GM23248 (cell line): ENCODE measurements at places on chromosomes 13 and 19.

DNA sequence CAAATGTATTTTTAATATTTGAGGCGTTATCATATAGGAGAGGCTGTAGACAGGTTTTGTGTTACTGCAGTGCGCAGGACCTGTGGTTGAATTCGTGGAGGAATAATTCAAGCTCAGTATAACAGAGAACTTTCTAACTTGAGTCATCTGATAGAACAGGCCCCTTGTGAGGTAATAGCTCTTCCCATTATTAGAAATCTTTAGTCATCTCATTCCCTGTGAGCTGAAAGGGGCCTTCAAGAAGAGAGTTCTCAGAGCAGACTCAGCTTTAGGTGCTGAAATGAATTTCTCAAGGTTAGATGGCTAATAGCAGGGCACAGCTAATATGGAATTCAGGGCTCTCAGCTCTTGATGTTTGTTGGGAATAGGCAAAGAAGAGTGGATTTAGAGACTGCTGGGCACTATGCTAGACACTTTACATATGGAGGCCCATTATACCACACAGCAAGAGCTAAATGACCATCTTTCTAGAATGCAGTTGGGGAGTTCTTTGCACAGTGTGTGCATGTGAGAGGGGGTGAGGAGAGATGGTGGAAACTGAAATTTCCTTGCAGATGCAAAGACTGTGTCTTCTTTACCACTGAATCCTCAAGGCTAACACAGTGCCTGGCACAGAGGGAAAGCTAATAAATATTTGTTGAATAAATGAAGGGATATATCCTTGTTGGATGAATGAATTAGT lies 89.5 kb downstream of the DGKH start:
- peak; percentile 77 for DNase-seq

- peak; percentile 31 for DNase-seq
These were observed 4.4 kb upstream of the TBC1D4 start for GRCh38 chr13:75486146-75487062.

DNA sequence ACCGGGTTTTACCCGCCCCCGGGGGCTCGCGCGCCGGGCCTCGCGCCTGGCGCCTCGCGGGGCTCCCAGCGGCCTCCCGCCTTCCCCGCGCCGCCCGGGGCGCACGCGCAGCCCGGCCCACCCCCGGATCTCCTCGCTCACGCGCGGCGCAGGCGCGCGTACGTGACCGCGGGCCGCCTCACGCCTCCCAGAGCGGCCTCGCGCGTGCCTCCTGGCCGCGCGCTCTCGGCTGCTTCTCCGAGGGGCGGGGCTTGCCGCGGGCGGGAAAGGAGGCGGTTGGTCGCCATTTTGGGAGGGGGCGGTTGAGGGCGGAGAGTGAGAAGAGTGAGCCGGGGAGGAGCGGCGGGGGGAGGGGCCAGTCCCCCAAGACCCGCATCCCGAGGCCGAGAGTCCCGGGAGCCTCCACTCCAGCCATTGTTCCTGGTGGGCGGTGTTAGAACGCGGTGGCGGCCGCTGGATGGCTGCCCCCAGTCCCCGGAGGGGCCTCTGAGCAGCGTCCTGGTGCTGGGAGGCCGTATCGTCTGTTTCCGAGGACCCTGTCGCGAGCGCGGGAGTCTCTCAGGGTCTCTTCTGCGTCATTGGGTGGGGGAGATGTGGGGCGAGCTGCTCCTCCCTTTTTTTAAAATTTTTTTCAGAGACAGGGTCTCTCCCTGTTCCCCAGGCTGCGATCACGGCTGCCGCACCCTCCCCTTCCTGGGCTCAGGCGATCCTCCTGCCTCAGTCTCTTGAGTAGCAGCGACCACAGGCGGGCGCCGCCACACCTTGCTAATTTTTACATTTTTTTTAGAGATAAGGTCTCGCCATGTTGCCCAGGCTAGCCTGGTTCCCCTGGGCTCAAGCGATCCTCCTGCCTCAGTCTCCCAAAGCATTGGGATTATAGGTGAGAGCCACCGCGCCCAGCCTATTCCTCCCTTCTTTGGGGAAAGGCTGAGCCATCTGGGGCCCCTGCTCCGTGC lies at the start of gene ZNF541:
Gene ZNF541 (minus strand): TSS at position 78 of the 956 bp plus-strand sequence. CDS start 17,292 bp downstream, outside the sequence.
- peak; percentile 69 for DNase-seq

DNA sequence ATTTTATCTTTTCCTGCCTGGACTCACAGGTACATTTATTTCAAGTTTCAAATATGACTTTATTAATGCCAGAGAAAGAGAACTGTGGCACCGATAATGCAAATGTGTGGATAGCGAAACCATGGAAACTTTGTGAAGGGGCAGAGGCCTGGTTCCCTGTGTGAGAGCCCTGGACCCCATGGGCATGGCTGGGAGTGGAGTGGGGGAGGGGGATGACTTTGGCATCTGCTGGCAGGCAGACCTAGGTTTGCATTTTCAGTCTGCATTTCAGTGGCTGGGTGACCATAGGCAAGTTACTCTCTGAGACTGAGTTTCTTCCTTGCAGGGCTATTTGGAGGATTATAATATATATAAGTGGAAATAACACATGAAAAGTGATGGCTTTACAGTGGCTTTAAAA lies 163.8 kb upstream of the TMTC4 start:
- DNase-seq, result no peak
